ENCODE measurements at places on chromosomes 16 and 17. TPM values are rescaled to one million over a fixed set of nuclear protein-coding genes. Genes with fewer than 3 reads are reported as not detected.

GRCh38 chr17:8314797-8315763 lies 5.0 kb downstream of the ARHGEF15 start:
- no peak for DNase-seq

Gene TGFB1I1
- 0.88 TPM for total RNA-seq

GRCh38 chr16:17301184-17301583 lies 169.6 kb downstream of the XYLT1 start:
- DNase-seq, result no peak

GRCh38 chr17:7322520-7323194 lies 6.5 kb downstream of the NEURL4 start:
- no peak for DNase-seq

- DNase-seq, result no peak
Observed at GRCh38 chr16:53896722-53897121, 192.8 kb downstream of the FTO start.

GRCh38 chr17:8133399-8133798 lies 9.5 kb upstream of the HES7 start:
- no peak for DNase-seq

DNA sequence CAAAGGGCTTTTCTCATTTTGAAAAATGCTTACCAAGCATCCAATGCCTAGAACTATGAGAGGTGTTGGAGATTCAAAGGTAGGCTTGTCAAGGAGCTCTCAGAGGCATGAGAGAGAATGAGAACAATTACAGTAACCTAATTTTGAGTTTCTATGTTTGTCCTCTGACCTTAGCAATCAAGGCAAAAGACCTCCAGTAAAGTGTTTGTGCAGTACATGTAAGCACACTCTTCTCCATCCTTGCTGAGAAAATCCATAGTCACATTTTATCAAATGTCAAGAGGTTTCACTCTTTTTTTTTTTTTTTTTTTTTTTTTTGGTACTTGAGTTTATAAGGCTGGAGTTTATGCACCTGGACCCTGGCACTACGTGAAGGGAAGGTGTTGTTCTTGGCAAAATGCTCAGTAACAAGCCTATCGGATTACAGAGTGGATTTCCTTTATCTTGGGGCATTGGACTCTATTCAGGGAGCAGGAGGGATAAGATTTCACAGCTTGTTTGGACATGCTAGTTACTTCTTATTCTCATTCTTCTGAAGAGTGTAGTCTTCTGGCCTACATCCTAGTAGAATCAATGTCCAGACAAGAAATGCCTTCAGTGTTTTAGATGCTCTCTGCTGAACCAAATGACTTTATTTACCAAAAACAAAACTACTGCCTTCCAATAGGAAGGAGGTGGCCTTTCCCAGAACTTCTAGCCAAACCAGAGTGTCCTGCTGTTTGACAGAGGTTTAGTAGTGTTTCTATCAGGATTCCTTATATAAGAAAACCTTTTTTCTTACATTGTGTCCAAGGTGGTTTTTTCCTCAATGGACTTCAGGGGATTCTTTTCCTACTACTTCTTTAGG lies 21.9 kb downstream of the KCNJ2 start:
- DNase-seq, result no peak

Gene STH
- total RNA-seq, result not detected

- no peak for DNase-seq
Observed at GRCh38 chr17:77592106-77592865, 366.2 kb upstream of the TNRC6C start.

DNA sequence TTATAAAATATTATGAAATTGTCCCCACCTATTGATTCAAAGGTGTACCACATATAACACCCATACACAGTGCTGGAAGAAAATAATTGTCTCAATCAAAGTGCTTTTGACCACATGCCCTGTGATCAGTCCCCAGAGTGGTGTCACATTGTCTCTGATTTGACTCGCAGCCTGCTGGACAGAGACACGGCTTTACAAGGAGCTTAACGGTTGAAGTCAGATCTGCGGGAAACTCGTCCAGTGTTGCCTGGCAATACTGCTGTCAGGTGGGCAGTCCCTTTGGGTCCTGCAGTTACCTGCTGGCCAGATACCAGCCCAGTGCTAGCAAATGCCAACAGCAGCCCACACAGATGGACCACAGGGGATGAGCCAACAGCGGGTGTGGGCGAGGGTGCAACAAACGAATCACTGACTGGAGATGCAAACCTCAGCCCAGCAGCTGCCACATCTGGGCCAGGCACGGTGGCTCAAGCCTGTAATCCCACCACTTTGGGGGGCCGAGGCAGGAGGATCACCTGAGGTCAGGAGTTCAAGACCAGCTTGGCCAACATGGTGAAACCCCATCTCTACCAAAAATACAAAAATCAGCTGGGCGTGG lies 26.2 kb upstream of the SSTR2 start:
- DNase-seq, result no peak

DNA sequence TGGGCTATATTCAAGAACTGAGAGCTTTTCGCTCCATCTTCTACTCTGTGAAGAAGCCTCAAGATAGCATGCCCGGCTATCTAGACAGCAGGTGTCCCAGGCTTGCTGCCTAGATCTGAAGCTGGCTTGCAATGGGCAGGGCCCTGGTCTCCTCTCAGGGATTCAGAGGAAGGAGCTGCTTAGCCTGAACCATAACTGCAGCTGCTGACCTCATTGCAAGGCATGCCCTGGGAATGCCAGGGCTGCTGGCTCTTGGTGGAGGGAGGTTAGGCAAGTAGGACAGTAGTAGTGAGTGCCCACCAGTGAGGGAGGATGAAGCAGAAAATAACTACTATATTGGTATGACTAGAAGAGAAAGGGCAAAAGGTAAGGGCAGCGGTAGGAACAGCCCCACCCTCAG lies 21.3 kb upstream of the SLC35B1 start:
- DNase-seq, result no peak

Gene YPEL2
- 52.0 TPM for total RNA-seq

DNA sequence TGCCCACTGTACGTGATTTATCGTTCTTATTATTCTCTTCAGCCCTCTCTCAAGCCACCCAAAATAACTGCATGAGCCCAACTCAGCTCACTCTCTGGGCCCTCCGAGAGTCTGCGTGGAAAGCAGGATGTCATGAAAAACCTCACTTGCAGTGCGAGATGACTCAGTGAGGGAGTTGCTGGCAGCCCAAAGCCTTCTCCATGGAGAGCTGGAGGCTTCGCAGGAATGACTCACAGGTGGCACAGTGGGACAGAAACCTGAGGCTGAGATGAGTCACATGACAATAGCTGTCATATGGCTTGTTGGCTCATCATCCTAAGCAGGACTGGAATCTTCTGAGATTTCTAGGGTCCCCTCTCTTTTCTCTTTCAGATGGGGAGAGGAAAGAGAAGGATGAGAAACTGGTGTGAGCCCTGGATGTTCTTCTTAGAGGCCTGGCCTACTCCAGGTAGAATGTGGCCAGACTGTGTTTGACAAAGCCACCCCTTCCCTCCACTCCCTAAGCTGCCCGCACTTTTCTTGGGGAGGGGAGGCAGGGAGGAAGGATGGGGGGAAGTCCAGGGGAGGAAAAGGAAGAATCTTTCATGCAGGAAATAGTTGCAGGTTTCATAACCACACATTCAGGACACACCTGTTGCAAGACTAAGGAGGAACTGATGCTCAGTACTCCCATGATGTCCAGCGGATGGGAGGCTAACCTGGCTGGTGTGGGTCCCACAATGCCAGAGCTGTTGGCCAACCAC lies 160.6 kb upstream of the RPL38 start:
- DNase-seq, result no peak
